ENCODE measurements at places on chromosomes 16 and 17.
A peak's percentile ranks its signal among the peaks of the same experiment; 100 is the strongest.

GRCh38 chr16:31875112-31875803, 1.7 kb downstream of the ZNF267 start:
- peak; percentile 36 for DNase-seq

- DNase-seq: no peak
Observed at GRCh38 chr16:82331397-82331796, 161.4 kb upstream of the MPHOSPH6 start.

DNA sequence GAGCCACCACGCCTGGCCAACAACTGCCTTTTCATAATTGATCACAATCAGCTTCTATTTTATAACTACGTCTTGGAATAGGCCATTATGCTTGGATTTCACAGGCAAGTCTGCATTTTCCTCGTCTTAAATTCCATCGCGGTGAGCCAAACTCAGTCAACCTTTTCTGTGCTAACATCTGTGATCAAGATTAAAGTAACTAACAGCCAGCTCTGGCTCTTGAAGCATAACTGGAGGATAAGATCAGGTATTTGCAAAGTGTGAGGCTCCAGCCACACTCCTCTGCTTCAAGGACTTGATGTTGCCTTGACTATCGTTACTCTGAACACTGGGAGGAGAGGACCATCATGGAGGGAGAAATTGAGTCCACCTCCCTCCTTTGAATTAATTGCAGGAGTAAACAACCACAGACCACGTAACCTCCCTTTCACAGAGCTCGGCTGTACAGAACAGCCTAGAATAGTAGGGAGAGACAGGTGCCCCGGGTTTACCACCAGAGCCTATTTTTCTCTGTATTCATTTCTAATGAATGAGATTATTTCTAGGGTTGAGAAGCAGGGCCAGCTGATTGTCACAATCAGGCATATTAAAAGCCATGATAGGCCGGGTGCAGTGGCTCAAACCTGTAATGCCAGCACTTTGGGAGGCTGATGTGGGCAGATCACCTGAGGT, 143.0 kb downstream of the XYLT1 start:
- no peak for DNase-seq

GRCh38 chr17:82338858-82339633, 5.5 kb upstream of the SECTM1 start:
- DNase-seq: no peak

GRCh38 chr17:14737984-14738651, 437.2 kb downstream of the HS3ST3B1 start:
- DNase-seq: peak; percentile 75

- DNase-seq: no peak
Observed at GRCh38 chr17:34076743-34077631, 178.1 kb upstream of the CCL2 start.

- DNase-seq: no peak
Observed at GRCh38 chr16:84794626-84795025, 25.2 kb upstream of the CRISPLD2 start.

DNA sequence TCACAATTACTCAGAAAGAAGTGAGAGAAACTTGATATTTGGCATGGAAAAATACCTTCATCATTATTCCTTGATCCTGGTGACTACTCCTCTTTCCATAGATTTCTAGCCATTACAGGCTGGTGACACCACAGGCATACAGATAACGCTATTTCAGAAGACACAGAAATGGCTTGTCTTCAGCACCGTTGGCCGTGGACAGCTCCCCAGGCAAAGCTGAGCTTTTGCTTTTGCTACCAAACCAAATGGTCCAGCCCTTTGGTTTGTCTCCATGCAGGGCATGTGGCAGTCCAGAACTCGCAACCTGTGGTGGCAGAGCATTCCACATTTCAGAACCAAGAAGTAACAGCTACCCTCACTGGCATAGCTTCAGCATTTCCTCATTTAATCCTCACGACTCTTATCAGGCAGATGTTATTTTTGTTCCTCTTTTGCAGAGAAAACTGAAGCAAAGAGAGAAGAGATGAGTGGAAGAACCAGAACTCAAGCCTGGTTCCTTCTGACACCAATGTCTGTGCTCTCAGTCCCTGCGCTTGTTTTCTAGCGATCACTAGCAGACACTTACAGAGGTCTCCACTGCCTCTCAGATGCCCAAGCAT, 55.5 kb downstream of the HS3ST4 start:
- DNase-seq: no peak

GRCh38 chr17:1947229-1947742, 77.8 kb downstream of the RTN4RL1 start:
- DNase-seq: no peak

DNA sequence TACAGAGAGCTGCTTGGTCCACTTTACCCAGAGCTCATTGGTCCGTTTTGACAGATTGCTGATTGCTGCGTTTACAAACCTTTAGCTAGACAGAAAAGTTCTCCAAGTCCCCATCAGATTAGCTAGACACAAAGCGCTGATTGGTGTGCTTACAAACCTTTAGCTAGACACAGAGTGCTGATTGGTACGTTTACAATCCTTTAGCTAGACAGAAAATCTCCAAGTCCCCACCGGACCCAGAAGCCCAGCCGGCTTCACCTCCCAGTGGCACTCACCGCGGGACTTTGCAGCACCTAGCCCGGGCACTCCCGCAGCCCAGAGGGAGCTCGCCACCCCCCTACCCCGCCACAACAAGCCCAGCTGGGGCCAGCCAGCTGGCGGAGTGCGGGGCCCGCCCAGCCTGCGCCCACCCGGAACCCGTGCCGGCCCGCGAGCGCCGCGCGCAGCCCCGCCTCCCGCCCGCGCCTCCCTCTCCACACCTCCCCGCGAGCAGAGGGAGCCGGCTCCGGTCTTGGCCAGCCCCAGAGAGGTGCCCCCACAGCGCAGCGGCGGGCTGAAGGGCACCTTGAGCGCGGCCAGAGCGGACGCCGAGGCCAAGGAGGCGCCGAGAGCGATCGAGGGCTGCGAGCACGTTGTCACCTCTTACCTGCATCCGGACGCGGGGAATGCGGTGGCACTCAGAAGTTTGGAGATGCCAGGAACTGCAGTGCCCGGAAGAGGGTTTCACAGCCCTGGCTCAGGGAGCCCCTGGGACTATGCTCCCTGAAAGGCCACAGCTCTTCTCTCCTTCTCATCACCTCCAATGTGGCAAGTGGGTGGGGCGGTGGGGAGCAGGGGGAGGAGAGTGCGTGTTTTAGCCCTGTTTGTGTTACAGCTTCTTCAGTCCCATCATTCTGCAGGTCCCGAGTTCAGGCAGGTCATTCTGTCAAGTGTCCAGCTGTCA, 1504.5 kb downstream of the CDH11 start:
- no peak for DNase-seq

DNA sequence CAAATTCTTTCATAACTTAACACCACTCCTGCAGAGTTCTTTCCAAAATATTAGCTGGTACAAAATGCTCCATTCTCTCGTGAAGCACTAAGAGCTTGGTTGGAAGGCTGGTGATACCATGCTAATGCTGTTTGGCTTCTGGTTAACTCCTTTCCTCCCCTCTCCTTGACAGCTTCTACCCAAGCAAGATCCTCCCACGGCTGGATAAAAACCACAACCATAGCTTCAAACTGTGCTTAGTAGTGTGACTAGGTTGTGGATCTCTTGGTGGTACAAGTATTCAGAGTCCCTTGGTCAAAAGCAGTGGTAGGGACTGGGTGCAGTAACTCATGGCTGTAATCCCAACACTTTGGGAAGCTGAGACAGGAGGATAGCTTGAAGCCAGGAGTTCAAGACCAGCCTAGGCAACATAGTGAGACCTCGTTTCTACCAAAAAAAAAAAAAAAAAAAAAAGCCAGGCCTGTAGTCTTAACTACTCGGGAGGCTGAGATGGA, 2.3 kb downstream of the PHAF1 start:
- DNase-seq: no peak

DNA sequence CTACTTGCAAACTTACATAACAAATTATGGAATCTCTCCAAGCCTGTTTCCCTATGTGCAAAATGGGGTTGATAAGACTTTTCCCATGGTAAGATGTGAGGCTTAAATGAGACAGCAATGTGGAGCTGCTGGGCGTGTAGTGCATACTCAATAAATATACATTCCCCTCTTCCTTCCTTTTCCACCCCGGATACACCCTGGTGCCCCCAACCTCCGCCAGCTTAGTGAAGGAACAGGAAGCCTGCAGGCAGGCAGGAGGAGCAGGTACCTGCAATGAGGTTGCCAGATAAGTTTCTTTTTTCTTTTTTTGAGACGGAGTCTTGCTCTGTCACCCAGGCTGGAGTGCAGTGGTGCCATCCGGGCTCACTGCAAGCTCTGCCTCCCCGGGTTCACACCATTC, 14.9 kb downstream of the C17orf50 start:
- DNase-seq: no peak

DNA sequence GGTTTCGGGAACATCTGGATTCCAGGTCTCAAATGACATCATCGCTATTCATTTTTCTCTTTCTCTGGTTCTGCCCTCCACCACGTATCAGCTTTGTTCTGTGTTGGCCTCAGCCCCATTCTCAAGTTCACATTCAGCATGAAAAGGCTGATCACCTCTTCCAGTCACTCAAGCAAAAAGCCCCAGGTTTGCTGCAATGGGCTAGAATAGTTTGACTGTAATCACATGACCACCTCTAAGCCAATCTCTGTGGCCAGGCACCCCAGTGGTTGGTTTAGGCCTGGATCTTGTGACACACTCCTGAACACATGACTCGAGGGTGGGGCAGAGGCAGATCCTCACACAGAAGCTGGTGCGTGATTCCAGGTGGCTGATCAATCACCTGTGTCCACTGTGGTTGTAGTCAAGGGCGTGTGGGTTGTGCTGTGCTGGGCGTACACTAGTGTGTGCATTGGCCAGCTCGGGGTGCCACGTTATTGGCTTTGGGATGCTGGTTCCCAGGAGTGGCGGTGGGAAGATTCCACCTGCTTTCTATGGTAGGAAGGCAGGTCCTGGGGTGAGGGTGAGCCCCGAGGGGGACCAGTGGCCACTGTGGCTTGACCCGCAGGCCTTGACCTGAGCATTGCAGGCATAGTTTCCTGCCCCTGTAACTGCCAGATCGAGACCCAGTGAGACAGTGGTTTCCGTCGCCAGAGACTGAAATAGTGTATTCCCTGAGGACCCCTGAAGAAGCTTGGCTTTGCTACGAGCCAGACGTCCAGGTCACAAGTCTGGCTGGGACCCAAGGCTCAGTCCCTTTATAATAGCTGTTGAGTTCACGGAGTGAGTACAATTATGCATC, 12.0 kb downstream of the EEF2K start:
- DNase-seq: peak; percentile 44

- DNase-seq: peak; percentile 59
Observed at GRCh38 chr17:19753051-19753509, 5.0 kb upstream of the ALDH3A1 start.

GRCh38 chr17:70739065-70739464, 569.7 kb downstream of the KCNJ2 start:
- DNase-seq: no peak

GRCh38 chr17:71176928-71177443, 943.8 kb upstream of the SOX9 start:
- no peak for DNase-seq

DNA sequence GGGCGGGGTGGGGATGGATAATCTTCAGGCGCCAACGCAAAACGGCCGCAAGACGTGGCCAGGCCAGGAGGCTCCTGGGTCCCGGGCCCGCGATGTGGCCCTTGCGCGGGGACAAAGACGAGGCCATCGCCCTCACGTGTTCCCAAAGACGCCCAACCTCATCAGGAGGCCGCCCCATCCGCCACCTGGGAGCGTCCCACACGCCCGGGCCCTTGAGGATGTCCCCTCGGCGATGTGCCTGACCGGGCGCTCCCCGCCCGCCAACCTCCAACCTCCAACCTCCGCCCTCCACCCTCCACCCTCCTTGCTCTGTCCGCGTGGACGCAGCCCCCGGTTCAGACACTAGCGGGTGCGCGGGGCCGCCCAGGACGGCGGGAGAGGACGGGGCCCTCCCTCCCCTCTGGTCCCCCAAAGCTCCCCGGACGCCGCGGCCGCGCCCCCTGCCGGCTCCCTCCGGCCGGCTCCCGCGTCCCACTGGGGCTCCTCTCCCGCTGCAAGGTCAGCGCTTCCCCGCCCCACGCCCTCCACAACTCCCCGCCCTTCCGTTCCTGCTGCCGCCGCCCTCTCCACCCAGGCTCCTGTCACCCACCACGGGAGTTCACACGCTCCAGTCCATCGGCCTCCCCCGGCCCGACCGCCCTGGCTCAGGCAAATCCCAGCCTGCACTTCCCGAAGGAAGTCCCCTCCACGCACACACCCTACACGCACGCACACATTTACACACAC, 250.8 kb upstream of the RPL38 start:
- peak; percentile 7 for DNase-seq

DNA sequence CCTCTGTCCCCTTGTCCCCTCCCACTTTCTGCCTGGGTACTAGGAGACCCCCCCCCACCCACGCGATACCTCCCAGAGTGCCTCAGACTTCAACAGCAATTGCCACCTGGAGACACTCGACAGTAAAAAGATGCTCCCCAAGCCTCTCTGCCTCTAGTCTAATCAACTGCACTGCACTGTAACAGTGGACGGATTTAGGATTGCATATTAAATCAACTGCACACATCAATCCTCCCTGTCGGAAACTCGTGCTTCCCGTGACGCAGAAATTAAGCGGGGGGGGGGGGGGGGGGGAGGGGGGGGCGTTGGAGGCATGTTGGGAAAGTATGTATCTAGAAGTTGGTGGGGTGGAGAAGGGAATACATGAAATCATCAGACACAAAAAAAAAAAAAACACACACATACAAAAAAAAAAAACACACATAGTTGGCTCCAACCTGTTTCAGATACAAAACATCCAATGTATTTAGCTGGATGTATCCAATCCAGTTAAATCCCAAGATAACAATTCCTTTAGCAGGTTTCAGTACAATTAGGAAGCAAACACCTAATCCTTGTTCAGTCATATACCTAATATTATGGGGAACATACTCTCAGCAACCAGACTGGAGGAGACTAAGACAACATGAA, 29.7 kb downstream of the FAM222B start:
- DNase-seq: peak; percentile 69

DNA sequence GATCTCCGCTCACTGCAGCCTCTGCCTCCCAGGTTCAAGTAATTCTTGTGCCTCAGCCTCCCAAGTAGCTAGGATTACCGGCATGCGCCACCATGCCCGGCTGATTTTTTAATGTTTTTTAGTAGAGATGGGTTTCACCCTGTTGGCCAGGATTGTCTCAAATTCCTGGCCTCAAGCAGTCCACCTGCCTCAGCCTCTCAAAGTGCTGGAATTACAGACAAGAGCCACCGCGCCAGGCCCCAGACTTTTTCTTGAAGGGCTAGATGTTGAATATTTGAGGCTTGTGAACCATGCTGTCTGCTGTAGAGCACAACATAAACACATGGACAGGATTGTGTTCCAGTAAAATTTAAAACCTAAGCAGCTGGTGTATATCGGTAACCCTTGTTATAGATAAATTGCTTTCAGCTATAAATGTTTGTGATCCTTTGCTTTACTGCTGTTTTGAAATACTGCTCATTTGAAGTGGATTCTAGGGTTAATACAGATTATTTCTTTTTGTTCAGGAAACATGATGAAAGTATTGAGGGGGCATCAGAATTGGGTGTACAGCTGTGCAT, 12.4 kb downstream of the WSB1 start:
- no peak for DNase-seq

GRCh38 chr16:81581107-81581506, 136.5 kb downstream of the CMIP start:
- no peak for DNase-seq
